ENCODE measurements at places on chromosomes 5 and 9.

GRCh38 chr5:146644831-146645230 lies 128.8 kb upstream of the GPR151 start:
- DNase-seq, result no peak

- no peak for DNase-seq
Observed at GRCh38 chr9:87798261-87798833, 72.4 kb downstream of the CTSL start.

GRCh38 chr5:174741352-174741751 lies 17.0 kb downstream of the MSX2 start:
- no peak for DNase-seq

DNA sequence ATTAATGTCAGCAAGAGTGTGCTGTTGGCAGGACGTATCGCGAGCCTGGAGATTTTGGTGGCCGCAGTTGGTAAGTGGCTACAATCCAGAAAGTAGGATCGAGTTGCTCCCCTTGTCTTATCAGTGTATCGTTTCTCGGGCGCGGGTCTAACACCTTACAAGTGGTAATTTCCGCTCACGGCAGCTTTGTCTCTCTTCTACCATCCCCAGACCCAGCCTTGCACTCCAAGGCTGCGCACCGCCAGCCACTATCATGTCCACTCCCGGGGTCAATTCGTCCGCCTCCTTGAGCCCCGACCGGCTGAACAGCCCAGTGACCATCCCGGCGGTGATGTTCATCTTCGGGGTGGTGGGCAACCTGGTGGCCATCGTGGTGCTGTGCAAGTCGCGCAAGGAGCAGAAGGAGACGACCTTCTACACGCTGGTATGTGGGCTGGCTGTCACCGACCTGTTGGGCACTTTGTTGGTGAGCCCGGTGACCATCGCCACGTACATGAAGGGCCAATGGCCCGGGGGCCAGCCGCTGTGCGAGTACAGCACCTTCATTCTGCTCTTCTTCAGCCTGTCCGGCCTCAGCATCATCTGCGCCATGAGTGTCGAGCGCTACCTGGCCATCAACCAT lies 1.1 kb downstream of the PTGER4 start:
- DNase-seq, result no peak

DNA sequence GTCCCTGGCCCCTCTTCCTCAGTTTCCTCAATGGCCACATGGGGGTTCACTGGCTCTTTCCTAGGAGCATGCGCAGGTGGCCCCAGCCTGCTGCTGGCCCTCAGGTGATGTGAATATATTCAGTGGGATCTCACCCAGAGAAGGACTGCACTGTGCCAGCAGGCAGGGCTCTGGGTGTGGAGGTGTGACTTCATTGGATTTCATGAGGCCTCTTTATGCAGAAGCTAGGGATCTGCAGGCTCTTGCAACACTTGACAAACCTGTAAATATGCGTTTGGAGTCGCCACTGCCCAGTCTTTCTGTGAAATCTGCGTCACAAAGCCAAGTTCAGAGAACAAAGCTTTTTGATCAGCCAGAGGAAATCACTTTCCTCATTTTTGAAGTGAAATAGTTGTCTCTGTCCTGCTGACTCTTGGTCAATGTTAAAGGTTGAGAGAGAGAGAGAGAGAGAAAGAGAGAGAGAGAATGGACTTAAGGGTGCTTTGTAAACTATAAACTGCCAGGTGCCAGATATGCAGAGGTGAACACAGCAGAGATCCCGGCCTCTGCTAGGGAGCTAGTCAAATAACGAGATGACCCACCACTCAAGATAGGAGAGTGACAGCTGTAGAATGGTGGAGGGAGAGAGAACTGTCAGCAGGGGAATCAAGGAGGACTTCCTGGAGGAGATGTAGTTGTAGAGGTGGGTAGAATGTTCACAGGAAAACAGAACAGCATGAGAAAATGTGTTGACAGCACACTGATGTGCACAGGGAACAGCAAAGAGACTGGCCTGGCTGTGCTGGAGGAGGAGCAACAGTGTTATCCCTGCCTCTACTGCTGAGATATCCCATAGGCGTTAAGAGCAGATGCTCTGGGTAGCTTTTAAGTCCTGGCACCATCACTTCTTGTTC lies 167.0 kb upstream of the ZNF618 start:
- no peak for DNase-seq

GRCh38 chr9:97518909-97519307 lies 17.4 kb downstream of the TMOD1 start:
- no peak for DNase-seq

DNA sequence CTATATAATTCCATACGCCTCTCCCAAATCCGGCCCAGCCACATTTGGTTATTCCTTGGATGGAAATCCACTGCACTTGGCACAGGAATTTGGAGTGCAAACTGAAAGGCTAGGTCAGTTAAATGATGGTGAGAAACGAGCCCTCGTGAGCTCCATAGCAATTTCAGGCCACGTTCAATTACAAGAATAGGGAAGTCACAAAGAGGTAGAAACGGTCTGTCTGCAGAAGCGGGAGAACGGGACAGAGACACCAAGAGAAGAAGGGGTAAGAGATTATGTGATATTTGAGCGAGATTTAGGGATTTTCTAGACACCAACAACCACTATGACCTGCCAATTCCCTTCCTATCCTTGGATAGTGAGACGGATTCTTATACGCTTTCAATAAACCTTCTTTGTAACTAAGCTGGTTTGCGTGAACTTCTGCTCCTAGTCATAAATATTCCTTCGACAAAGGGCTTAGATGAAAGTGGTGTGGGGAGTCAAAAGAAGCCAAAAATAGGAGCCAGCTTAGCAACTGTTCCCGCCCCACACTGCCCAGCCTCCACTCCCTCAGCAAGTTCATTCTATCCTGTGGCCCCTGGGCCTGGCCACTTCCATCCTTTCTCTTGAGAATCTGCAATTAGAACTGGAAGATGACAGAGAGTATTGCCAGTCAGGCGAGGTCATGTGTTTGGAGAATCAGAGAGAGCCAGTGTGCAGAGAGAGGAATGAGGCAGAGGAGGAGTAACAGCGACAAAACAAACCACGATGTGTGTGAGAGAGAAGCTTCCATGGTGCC lies 118.4 kb downstream of the ZNF608 start:
- DNase-seq, result no peak

GRCh38 chr5:50965654-50966375 lies 299.4 kb downstream of the PARP8 start:
- DNase-seq, result no peak

DNA sequence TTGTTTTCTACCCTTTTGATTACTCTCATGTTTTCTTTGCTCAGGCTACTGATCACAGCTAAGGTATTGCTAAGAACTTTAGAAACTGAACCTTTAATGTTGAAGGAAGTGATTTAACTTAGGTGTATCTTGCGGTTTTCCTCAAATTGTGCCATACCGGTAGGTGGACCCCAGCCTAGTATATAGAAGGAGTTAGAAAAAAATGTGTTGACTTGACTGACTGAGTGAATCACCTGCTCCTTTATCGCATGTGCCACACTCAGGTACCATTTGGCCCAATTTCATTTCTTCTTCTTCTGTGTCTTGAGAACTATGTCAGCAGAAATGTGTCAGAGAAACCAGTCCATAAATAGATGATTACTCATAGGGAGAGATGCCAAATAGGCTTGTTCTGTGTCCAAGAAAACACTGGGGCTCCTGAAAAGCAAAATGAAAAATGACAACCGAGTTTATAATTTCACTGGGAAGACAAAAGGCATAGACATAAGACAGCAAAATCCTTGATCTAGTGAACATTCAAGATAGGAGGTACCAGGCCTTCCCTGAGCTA lies 19.4 kb downstream of the PLPPR1 start:
- DNase-seq, result no peak

DNA sequence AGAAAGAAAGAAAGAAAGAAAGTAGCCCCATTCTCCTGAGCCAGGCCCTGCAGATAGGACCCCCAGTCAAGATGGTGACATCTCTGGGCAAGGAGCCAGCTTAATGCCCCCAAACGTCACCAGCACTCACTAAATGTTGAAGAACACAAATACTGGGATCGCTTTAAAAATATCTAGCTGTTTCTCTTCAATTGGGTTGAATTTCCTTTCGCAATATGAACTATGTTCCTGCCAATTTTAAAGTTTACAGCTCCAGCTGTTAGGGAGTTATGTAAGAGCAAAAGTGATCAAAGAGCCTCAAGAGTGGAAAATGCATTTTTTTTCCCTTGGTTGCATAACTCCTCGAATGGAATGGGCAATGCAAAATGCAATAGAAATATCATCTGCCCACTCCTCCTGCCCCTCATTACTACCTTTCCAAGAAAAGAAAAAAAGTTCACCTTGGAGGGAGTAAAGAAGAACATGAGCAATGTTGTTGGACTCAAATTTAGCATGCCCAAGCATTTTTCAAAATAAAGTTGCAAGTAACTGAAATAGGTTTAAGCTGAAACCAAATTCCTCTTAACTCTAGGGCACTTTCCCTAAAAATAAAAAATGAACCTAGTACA lies 244.2 kb upstream of the PIK3R1 start:
- no peak for DNase-seq

DNA sequence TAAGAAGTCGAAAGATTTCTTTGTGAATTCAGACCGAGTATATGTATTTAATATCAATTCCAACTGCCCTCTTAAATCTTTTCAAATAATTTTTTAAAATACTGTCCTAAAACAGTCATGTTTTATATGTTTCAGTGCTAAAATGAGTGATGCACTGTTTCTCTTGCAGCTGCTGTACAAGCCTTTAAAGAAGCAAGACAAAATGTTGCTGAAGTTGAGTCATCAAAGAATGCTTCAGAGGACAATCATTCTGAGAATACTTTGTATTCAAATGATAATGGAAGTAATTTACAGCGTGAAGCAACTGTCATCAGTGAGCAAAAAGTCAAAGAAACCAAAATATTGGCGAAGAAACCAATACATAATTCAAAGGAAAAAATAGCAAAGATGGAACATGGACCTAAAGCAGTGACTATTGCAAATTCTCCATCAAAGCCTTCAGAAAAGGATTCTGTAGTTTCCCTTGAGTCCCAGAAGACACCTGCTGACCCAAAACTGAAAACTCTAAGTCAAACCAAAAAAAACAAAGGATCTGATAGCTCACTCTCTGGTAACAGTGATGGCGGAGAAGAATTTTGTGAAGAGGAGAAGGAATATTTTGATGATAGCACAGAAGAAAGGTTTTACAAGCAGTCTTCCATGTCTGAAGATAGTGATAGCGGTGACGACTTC lies 58.0 kb downstream of the LOX start:
- no peak for DNase-seq

DNA sequence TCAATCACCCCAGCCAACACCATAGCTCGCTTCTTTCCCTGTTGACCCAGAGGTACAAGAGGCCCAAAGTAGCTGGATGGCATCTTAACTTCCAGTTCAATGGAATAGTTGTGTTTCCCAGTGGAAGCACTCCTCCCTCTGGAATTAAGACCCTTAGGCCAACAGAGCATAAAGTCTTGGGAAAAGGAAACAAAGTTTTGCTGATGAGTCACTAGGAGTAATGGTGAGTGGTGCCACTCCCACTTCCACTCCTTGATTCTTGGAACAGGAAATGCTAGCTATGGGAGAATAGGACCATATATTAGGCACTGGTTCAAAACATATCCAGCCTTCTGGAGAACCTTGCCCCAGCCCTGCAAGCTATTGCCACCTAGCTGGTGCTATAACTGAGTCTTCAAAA lies 44.7 kb upstream of the LMX1B start:
- no peak for DNase-seq

DNA sequence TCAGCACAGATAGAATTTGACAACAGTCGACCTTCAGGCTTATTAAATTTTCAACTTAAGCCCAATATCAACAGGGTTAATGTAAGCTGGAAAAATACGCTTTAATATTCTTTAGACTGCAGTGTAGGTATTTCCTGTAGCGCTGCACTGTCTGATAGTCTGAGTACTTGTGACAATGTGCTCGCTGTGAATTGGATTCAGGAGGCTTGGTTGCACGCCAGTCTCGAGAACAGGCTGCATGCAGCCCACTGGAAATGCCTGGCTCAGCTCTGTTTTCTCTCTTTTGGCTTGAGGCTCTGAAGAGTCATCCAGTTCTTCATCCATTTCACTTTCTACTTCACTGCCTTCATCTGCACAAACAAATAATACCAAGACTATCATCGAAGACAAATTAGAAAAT lies 300.9 kb downstream of the RFX3 start:
- peak; percentile 37 for DNase-seq

DNA sequence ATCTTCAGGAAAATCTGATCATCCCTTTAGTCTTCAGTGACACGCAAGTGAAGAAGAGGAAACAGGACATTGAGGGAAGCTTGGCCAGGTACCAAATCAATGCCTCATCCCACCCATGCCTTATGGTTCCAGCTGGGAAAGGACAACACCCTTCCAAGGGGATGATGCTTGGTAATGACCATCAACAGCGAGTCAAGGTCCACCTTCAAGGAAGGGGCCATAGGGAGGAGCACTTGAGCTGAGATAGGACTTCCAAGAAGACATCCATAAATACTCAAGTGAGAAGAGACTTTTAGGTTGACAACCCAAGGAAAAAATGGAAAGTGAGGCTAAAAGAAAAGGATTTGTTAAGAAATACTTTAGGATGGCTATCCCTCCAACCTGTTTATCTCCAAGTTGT lies 27.1 kb upstream of the GAS1 start:
- DNase-seq, result no peak

DNA sequence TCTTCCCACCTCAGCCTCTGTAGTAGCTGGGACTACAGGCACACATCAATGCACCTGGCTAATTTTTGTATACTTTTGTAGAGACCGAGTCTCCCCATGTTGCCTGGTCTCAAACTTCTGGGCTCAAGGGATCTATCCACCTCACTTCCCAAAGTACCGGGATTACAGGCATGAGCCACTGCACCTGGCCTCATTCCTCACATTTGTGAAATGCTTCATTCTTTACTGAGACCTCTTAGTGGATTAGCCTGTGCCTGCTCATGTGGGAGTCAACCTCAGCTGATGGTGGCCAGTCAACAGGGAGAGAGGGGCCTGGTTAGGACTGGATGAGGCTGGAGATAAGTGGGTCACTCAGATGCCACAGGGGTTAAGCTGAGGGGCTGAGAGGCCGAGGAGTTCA lies 37.3 kb upstream of the CLK4 start:
- DNase-seq, result no peak

- no peak for DNase-seq
Observed at GRCh38 chr5:72109062-72109411, 1.8 kb downstream of the MAP1B start.

DNA sequence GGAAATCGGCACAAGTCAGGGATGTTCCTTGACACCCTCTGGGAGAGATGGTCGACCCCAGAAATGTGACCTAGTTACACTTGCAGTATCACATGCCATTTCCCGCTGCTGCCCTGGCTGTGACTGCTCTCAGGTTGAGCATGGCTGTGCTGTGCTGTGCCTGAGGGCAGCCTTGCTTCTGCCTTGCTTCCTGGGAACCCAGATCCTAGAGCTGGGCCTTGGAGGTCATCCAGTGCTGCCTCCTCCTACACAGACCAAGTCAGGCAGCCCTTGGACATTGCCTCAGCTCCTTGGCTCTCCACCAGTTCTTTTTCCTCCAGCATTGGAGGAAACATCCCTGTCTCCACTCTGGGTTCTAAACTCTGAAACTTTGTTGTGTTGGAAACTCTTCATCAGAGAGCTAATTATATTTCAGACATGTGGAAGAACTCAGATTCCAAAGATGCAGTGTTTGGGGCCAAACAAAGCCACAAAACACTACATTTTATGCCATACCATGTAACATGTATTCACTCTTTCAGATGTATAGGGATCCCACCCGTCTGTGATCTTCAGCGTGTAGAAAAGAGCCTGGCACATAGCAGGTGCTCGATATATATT lies 6.1 kb downstream of the MAMDC2 start:
- no peak for DNase-seq
